ENCODE measurements at places on chromosomes 16 and 17.

- no peak for ATAC-seq
These were observed 1.2 kb upstream of the FLYWCH1 start for GRCh38 chr16:2910441-2910969.

DNA sequence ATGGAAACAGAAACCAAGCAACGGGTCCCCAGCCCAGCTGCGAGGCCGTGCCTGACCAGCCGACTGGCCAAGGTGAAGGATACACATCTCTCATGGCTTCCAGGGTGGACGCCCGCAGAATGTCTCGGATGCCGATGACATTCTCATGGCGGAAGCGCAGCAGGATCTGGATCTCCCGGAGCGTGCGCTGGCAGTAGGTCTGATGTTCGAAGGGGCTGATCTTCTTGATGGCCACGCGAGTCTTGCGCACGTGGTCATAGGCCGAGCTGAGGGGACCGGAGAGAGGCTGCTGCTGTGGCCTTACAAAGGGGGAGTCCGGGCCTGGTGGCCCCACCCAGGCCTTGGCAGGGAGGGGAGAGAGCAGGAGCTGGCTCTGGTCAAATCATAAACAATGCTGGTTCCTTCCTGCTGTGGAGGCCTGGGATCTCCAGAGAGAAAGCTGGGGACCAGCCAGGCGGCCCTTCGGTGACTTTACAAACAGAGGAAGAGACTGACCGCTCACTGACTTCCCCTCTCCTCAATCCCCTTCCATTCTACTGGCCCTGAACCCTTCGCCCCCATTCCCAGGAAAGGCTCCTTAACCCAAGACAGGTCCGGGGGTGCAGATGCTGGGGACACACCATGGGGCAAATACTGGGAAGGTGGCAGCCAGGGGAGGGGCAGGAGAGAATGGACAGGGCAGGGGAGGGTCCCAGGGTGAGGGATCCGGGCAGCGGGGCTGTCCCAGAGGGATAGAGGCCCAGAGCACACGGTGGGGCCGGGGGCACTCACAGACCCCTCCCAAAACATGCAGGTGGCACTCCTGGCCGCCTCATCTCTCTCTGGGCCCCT is 1.1 kb downstream of the MAPK3 start:
- ATAC-seq = no peak

DNA sequence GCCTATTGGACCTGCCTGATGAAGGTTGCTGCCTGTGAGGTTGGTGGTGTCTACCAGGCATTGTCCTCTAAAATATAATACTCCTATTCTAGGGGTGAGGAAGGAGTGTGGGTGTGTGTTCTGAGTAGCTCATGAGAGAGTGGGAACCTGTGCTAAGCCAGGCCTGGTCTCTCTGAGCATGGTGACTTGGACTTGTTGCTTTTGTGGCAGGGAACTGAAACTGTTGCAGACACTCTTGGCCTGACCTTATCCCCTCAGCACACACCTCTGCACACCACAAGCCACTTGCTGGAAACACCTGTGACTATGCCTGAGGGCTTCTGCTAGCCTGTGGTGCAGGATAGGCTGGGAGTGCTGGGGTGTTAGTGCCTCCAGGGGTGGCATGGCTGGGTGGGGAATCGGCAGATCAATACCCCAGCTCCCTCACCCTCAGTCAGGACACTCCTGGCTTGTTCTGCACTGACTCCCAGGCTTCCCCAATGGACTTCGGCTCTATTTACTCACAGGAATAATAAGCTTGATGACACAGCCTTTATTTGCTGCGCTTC is 29.9 kb downstream of the PLCG2 start:
- ATAC-seq = no peak

DNA sequence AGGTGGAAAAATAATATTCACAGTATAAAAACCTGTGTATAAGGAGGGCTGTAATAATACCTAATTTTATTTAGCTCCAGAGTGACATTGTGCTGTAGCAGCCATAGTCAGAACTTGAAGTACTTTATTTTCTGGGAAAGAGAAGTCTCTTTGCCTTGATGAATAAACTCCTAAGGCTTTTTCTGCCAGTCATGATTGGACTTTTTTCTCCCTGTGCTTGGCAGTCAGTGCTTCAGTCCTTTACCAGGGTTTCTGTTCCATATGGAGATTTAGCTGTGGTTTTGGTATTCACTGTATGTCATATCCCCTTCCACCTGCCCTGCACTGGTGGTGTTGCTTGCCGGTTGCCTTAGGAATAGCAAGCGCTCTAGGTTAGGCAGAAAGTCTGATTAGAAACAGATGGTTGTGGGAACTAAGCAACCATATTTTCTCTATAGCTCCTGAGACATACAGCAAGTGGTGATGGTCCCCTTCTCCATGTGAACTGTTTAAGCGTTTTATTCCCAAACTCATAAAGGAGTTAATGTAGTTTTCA is 24.7 kb downstream of the DDX42 start:
- ATAC-seq = peak; percentile 70

GRCh38 chr16:66926171-66926947 is 1.0 kb upstream of the RRAD start:
- ATAC-seq = no peak

DNA sequence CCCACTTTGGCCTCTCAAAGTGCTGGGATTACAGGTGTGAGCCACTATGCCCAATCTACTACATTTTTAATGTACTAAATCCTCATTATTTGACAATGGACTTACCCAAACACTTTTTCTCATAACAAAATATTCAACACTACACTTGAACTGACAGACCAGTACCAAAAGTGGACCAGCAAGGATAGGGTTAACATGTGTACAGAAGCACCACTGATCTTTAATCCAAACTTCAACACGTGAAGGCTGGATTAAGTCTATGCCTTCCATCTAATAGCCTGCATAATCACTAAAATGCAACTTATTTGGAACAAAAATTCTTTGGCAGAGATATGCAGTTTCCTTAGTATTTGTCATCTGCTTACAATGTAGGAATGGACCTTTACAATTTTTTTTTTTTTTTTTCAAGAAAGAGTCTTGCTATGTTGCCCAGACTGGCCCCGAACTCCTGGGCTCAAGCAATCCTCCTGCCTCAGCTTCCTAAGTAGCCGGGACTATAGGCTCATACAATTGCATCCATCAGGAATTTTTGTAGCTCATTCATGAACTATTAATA is 60.0 kb upstream of the BCAR1 start:
- no peak for ATAC-seq

DNA sequence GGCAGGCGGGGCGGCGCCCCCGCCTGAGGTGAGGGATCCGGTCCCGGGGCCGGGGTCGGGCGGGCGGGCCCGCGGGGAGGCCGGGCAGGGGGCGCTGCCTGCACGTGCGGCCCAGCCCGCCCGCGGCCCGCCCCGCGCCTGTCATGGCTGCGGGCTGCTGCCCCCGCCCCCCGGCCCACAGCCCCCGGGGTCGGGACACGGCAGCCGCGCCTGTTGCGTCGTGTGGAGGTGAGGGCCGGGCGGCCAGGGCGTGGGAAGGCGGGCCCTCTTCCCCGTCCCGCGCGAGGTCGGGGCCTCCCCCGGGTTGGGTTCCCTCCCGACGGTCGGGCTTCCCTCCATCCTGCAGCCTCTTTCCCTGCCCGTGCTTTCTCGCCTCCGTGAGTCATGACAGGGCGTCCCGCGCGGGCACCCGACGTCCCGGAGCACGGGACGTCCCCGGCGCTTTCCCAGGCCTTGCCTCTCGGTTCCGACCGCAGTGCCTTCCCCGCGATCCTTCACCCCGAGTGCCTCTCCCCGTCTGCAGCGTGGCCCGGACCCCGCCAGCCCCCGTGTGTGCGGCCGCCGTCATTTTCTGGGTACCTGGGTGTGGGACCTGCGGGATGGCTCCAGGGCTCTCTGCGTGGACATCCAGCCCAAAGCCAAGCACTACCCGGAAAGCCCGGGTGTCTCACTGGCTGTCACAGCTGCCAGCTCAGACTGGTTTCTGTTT is 76.7 kb downstream of the CHD9 start:
- peak; percentile 13 for ATAC-seq

GRCh38 chr16:53761962-53762703 is 58.2 kb downstream of the FTO start:
- peak; percentile 25 for ATAC-seq

DNA sequence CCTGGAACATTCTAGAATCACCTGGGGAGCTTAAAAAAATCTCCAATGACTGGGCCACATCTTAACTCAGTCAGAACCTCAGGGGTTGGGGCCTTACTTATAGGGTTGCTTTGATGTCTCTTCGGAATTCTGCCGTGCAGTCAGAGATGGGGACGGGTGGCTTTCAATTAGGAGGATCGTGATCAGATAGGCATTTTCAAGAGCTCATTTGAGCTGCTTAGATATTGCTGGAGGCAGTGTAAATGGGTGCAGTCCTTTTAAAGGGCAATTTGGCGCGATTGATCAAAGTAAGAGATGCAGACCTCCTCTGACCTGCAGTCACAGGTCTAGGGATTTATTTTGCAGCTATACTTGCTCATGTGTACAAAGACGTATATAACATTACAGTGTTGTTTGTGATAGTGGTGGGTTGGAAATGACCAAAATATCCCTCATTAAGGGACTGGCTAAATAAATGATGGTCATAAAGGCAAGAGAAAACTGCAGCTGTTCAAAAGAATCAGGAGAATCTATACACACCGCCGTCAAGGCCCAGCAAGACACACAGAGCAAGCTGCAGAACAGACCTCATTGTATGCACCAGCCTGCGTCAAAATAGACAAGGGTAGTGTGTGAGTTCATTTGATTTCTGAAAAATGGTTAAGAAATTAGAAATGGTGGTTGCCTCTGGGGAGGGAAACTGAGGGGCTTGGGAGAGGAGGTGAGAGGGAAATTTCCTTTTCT is 6.3 kb upstream of the KCNG4 start:
- no peak for ATAC-seq

DNA sequence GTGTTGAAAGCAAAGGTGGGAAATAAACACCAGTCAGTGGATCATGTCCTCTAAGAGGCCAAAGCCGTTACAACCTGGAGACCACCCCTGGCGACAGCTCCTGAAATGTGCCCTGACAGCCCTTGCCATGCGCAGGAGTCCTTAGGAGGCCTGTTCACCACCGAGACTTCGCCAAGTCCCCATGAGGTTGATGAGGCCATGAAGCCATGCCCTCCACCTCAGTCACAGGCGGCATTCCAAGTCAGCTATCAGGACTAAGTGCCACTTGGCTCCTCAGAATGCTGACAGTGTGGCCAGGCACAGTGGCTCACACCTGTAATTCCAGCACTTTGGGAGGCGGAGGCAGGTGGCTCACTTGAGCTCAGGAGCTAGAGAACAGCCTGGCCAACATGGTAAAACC is 27.1 kb downstream of the ADAM11 start:
- ATAC-seq = no peak

DNA sequence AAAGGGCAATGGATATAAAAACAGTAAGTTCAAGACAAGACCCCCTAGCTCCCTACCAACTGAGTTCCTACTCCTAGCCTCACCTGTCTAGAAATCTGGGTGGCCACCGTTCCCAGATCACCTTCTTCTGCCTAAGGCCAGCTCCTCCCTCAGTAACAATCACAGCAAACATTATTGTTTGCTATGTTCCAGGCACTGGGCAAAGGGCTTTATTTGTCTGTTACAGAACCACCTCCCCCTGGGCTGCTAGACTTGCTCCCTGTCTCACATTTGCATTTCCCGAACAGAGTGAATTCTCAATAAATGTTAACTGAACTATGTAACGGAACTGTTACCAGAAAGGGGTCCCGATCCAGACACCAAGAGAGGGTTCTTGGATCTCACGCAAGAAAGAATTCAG is 6.8 kb downstream of the LRRC3C start:
- ATAC-seq = no peak

GRCh38 chr17:64439956-64440355 is 9.0 kb upstream of the MILR1 start:
- ATAC-seq = no peak

DNA sequence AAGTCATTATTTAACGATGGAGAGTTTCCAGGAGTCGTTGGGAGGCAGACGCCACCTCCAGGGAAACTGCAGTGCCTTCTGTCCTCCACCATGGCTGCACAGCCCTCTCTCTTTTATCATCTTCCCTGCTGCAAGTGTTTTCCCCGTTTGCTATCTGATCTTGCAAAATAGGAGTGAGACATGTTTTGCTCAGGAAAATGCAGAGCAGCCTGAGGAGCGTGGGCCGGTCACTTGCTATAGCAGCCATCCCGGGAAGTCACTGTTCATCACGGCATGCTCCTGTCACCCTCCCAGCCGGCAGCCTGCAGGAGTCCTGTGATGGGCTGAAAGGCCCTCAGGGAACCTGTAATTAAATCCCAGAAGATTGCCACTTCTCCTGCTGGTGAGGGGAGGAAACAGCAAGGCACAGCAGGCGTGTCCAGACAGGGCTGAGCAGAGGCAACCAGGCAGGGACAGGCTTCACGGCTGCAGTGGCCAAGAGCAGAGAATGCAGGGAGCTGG is 143.1 kb downstream of the GSG1L start:
- ATAC-seq = peak; percentile 93

- no peak for ATAC-seq
These were observed 1.5 kb upstream of the KRT23 start for GRCh38 chr17:40938981-40939380.

- no peak for ATAC-seq
These were observed 1.3 kb downstream of the CDH13 start for GRCh38 chr16:82628088-82628423.

GRCh38 chr17:2770129-2770528 is 20.7 kb upstream of the CCDC92B start:
- ATAC-seq = no peak

- peak; percentile 5 for ATAC-seq
These were observed 57.5 kb downstream of the CYTH1 start for GRCh38 chr17:78724544-78724943.

GRCh38 chr16:50598256-50598894 is 50.2 kb downstream of the NKD1 start:
- ATAC-seq = no peak

DNA sequence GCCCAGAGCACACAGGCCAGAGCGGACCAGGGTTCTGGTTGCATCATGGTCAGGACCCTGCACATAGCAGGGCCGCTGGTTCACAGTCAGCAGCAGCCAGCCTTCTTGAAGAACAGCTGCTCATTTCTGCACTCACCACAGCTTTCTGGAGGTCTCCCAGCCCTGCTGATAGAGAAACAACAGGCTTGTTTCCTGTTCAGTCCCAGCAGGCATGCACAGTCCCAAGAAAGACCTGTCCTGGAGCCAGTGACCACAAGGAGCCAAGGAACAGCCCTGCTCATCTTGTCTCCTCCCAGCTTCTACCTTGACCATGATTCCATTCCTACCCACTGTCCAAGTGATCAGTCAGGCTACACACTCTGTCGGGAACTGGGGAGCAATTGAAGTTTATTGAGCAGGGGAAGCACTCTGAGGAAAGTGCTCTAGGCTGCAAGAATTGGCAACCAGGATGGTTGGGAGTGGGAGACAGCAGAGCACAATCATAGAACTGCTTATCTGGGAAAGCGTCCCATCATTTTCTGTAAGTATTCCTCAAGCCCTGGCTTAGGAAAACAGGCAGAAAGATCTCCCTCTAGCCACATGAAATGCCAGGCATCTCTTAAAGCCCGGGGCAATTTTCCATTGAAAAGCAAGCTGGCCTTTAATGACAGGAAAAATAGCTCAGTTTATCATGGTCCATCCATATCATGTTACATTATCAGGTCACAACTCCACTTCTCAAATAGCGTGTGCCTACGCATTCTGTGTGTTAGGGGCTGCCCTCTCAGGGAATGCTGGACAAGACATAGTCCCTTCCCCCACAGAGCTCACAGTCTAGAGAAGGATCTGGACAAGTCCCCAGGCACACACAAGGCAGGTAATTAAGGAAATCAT is 155.4 kb upstream of the FOXF1 start:
- no peak for ATAC-seq

All from motor neuron (in vitro differentiated cells).